ENCODE measurements at places on chromosomes 6 and 20. TPM values are rescaled to one million over a fixed set of nuclear protein-coding genes. Genes with fewer than 3 reads are reported as not detected.

DNA sequence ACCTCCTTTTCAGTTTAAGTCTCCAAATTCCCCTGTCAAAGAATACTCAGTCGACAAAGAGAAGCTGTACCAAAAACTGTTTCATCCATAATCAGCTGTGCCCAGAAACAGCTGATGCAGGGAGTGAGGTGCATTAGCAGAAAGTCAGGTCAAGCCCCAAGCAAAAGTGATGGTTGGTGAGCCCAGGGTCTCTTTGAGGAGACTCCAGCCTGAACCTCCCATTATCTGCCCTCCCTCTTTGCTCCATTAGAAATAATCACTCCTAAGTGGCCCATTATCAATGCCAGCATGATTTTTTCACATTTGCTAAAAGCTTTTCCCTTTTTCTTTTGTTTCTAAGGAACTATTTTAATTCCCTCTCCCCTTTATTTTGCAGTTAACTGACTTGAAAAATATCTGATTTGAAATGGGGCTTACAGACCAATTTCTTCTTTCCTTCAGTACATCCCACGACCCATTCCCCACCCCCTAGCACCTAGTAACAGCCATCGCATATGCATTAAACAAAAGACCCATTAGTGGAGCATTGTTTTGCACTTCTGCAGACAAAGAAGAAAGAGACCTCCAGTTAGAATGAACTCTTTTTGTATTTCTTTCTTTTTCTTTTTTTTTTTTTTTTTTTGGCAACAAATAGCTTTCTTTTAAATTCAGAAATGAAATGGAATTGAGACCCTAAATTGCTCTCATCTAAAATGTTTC is 257.0 kb downstream of the GRIK2 start:
- no peaks in the 10 kb centered on the region for H3K36me3 ChIP-seq
- H3K27me3 ChIP-seq = no peaks in the 10 kb centered on the region
- no peak overlapping the region for H3K27ac ChIP-seq
- no peak for DNase-seq
- H3K4me3 ChIP-seq = no peak overlapping the region

- H3K27me3 ChIP-seq = no peaks in the 10 kb centered on the region
- H3K4me3 ChIP-seq = peak overlapping the region; percentile 90
- no peaks in the 10 kb centered on the region for H3K36me3 ChIP-seq
- DNase-seq = no peak
- peaks cover 30% of the 10 kb centered on the region for H3K4me1 ChIP-seq
Measured at GRCh38 chr20:48826883-48827771, 672 bp downstream of the PREX1 start.

DNA sequence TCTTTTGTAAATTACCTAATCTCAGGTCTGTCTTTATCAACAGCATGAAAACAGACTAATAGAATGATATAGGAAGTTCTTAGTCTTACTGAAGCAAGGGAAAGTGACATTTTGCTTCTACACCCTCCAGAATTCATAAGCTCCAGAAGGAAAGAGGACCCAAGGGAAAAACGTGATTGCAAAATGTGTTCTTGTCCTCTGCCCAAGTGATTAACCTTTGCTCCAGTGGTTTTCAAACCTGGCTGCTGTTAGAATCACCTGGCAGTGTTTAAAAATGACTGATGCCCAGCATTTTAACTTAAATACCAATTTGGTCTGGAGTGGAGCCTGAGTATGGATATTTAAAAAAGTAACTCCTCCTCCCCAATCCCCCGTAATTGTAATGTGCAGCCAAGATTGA is 191.4 kb downstream of the SLC16A10 start:
- no peak overlapping the region for H3K4me3 ChIP-seq
- DNase-seq = no peak
- peaks cover 21% of the 10 kb centered on the region for H3K36me3 ChIP-seq
- no peaks in the 10 kb centered on the region for H3K4me1 ChIP-seq
- no peak overlapping the region for H3K27ac ChIP-seq

GRCh38 chr6:722077-722524 is 29.2 kb upstream of the EXOC2 start:
- no peaks in the 10 kb centered on the region for H3K27me3 ChIP-seq
- no peak overlapping the region for H3K27ac ChIP-seq
- no peak overlapping the region for H3K4me3 ChIP-seq
- no peaks in the 10 kb centered on the region for H3K36me3 ChIP-seq
- peak; percentile 12 for DNase-seq

- no peaks in the 10 kb centered on the region for H3K36me3 ChIP-seq
- no peaks in the 10 kb centered on the region for H3K27me3 ChIP-seq
- no peaks in the 10 kb centered on the region for H3K4me1 ChIP-seq
- no peak overlapping the region for H3K27ac ChIP-seq
Measured at GRCh38 chr20:57244627-57245214, 21.7 kb downstream of the BMP7 start.

DNA sequence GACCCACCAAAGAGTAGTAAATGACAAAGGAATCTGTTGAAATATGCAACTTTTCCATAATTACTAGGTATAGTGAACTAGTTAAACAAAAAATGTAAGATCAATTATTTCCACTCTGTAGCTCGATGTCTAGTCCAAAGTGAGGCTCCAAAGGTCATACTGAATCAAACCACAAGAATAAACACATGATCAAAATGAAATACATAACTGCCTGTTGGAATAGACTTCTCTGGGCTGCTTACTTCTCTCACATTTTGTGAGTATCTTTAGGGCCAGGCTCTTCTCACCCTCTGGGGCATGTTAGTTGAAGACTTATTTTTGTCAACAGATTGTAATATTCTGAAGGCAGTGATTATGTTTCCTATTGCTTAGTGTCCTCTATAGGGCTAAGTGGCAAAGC is 103.7 kb upstream of the TMEM170B start:
- no peak for DNase-seq
- H3K27me3 ChIP-seq = no peaks in the 10 kb centered on the region
- H3K36me3 ChIP-seq = no peaks in the 10 kb centered on the region
- peak overlapping the region; percentile 94 for H3K27ac ChIP-seq
- H3K4me3 ChIP-seq = no peak overlapping the region

GRCh38 chr6:71033890-71034289 is 77.0 kb upstream of the B3GAT2 start:
- no peak overlapping the region for H3K4me3 ChIP-seq
- H3K4me1 ChIP-seq = no peaks in the 10 kb centered on the region
- H3K27ac ChIP-seq = no peak overlapping the region
- no peaks in the 10 kb centered on the region for H3K27me3 ChIP-seq

DNA sequence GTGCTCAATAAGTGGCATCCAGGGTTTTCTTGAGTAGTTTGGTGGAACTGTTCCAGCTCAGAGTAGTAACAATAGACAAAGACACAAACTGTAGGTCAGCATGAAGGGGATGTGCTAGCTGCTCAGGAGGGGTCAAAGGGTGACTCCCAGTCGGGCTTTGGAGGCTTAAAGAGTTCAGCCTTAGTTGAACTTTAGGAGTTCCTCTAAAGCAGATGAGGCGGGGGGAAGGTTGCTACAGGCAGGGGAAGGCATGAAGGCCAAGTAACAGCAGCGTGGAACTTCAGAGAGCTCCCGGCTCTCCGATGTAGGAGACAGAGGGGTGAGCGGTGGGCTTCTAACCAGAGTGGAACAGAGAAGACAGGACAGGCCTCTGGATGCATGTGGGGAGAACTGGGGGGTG is 115.5 kb upstream of the CD93 start:
- DNase-seq = no peak
- no peak overlapping the region for H3K27ac ChIP-seq
- H3K36me3 ChIP-seq = no peaks in the 10 kb centered on the region
- H3K4me1 ChIP-seq = peaks cover 35% of the 10 kb centered on the region
- H3K27me3 ChIP-seq = no peaks in the 10 kb centered on the region

DNA sequence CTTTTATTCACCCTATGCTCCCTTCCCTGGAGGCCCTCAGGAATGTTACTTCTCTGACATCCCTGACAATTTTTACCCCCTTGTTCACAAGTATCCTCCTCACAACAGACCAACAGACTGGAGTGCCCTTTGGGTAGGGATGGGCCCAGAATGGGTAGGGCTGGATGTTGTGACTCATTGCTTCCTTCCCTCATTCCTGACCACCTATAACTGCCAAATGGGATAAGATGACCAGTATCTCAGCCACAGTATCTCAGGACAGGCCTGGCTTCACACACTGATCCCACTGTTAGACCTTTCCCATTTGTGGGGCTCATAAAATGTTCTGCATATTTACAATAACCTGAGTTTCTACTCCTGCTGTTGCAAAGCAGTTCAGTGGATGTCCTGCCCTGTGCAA is 223.0 kb upstream of the LRFN2 start:
- H3K4me3 ChIP-seq = no peak overlapping the region
- no peaks in the 10 kb centered on the region for H3K4me1 ChIP-seq
- no peaks in the 10 kb centered on the region for H3K36me3 ChIP-seq
- no peak for DNase-seq

- H3K4me3 ChIP-seq = no peak overlapping the region
- H3K4me1 ChIP-seq = no peaks in the 10 kb centered on the region
- no peak overlapping the region for H3K27ac ChIP-seq
- no peaks in the 10 kb centered on the region for H3K36me3 ChIP-seq
- DNase-seq = no peak
Measured at GRCh38 chr6:123830120-123830519, 26.5 kb downstream of the NKAIN2 start.

DNA sequence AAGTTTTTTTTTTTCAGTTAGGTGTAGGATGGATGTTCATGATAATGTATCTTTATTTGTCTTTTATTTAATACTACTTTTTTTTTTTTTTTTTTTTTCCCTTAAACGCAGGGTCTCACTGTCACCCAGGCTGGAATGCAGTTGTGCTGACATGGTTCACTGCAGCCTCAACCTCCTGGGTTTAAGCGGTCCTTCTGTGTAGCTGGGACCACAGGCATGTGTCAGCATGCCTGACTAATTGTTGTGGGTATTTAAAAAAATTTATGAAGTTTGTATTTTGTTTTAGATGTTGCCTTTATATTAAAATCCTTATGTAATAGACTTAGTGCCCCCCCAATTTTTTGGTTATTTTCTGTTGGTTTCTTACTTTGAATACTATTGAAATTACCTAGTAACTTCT is 42.6 kb downstream of the NCOA3 start:
- H3K4me3 ChIP-seq = no peak overlapping the region
- H3K4me1 ChIP-seq = peaks cover 60% of the 10 kb centered on the region
- no peak overlapping the region for H3K27ac ChIP-seq
- no peaks in the 10 kb centered on the region for H3K36me3 ChIP-seq
- no peak for DNase-seq

DNA sequence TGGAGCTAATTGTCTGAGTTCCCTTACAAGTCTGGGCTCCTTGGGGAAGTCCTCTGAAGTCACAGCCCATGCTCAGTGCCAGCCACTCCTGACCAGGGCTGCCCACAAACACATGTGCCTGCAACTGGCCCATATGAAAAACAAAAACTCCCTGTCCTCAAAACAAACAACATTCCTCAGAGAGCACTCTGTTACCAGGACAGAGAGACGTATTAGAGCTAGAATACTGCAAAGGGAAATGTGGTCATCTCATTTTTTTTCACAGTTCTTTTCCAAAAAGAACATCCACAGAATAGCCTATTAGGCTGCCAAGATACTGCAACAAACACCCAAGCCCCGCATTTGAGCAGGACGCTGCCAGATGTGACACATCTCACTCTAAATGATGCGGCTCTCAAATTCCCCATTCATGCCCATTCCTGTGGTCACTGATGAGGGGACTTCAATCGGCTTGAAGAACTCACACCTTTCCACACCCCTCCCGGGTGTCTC is 71.1 kb downstream of the SLC22A23 start:
- H3K4me1 ChIP-seq = no peaks in the 10 kb centered on the region
- no peak for DNase-seq
- H3K27ac ChIP-seq = no peak overlapping the region
- no peak overlapping the region for H3K4me3 ChIP-seq
- H3K27me3 ChIP-seq = no peaks in the 10 kb centered on the region

DNA sequence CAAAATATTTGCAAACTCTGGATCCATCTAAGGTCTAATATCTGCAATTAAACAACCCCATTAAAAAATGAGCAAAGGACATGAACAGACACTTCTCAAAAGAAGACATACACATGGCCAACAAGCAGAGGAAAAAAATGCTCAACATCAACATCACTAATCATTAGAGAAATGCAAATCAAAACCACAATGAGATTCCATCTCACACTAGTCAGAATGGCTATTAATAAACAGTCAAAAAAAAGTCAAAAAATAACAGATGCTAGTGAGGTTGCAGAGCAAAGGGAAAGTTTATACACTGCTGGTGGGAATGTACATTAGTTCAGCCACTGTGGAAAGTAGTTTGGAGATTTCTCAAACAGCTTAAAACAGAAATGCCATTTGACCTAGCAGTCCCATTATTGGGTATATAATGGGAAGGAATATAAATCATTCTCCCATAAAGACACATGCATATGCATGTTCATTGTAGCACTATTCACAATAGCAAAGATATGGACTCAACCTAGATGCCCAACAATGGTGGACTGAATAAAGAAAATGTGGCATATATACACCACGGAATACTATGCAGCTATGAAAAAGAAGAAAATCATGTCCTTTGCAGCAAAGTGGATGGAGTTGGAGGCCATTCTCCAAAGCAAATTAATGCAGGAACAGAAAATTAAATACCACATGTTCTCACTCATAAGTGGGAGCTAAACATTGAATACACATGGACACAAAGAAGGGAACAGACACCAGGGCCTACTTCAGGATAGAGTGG is 9.1 kb downstream of the ZNFX1 start:
- H3K27me3 ChIP-seq = no peaks in the 10 kb centered on the region
- H3K27ac ChIP-seq = no peak overlapping the region
- no peak for DNase-seq
- H3K36me3 ChIP-seq = peaks cover 45% of the 10 kb centered on the region

GRCh38 chr20:51022227-51022802 is 592 bp downstream of the KCNG1 start:
- no peaks in the 10 kb centered on the region for H3K36me3 ChIP-seq
- DNase-seq = no peak
- no peaks in the 10 kb centered on the region for H3K27me3 ChIP-seq
- H3K27ac ChIP-seq = no peak overlapping the region
- H3K4me3 ChIP-seq = peak overlapping the region; percentile 66

- no peak for DNase-seq
- no peaks in the 10 kb centered on the region for H3K4me1 ChIP-seq
- H3K36me3 ChIP-seq = no peaks in the 10 kb centered on the region
- no peaks in the 10 kb centered on the region for H3K27me3 ChIP-seq
Measured at GRCh38 chr20:63529180-63529860, 7.9 kb downstream of the PTK6 start.

- peaks cover 54% of the 10 kb centered on the region for H3K4me1 ChIP-seq
- H3K36me3 ChIP-seq = no peaks in the 10 kb centered on the region
- H3K4me3 ChIP-seq = peak overlapping the region; percentile 96
- H3K27ac ChIP-seq = peak overlapping the region; percentile 100
- DNase-seq = no peak
Measured at GRCh38 chr20:58893355-58894120, 41.0 kb downstream of the GNAS start.

- peaks cover 52% of the 10 kb centered on the region for H3K36me3 ChIP-seq
- H3K4me3 ChIP-seq = no peak overlapping the region
- no peaks in the 10 kb centered on the region for H3K27me3 ChIP-seq
- DNase-seq = no peak
- H3K27ac ChIP-seq = no peak overlapping the region
Measured at GRCh38 chr6:4059115-4059777, 19.7 kb downstream of the FAM217A start.

HFE gene
- total RNA-seq = 8.7 TPM

WFDC12 gene
- total RNA-seq = not detected

ID1 gene
- total RNA-seq = 310 TPM

ULBP3 gene
- 0.78 TPM for total RNA-seq

DNAAF9 gene
- 27.7 TPM for total RNA-seq

IP6K3 gene
- total RNA-seq = 0.56 TPM
